ENCODE measurements at places on chromosomes 13 and 19. TPM values are rescaled to one million over a fixed set of nuclear protein-coding genes. Genes with fewer than 3 reads are reported as not detected.

F10 gene
- 4.2 TPM for total RNA-seq

RFPL4A gene
- not detected for total RNA-seq

KLF12 gene
- 13.2 TPM for total RNA-seq

TMEM59L gene
- total RNA-seq, result 0.96 TPM

CDC42EP5 gene
- 5.2 TPM for total RNA-seq

LRRC4B gene
- 0.38 TPM for total RNA-seq

GDF15 gene
- 57.1 TPM for total RNA-seq

TNFRSF19 gene
- 6.2 TPM for total RNA-seq

ADAMTSL5 gene
- 1.9 TPM for total RNA-seq

SMIM24 gene
- not detected for total RNA-seq

SLITRK6 gene
- total RNA-seq, result not detected

ATXN8OS gene
- total RNA-seq, result not detected

PROZ gene
- total RNA-seq, result not detected
